GM23248 (cell line): ENCODE measurements at places on chromosomes 13 and 19. TPM values are rescaled to one million over a fixed set of nuclear protein-coding genes. Genes with fewer than 3 reads are reported as not detected.

The CGB3 gene
- 0.76 TPM in 1 of 2 replicates, not detected in the other for polyA plus RNA-seq

The UBE2S gene
- 106 and 107 TPM in 2 replicates for polyA plus RNA-seq

DNA sequence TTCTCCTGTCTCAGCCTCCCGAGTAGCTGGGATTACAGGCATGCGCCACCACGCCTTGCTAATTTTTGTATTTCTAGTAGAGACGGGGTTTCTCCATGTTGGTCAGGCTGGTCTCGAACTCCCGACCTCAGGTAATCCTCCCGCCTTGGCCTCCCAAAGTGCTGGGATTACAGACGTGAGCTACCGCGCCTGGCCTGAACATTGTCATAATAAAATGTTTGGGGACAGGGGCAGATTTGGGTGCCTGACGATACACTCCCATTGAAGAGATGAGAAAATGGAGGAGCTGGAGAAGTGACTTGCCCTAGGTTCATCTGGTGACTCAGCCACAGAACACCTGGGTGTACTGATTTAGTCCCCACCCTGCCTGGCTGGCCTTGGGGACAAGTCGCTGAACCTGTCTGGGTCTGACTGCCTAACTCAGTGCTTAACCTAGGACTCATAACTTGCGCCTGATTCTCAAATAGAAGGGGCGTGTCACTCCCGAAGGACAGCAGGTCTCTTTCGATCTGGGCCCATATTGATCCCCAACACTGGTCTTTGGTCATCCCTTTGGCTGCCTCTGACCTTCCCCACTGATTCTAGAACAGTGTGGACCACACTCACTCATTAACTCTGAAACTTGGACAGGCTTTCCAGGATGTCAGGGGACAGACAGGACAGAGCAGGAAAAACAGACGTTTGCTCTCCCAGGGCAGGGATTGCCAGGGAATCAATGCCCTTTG is 7.6 kb upstream of the BICRA start:
- peak; percentile 5 for DNase-seq
- H3K27me3 ChIP-seq: no peaks in the 10 kb centered on the region
- H3K4me1 ChIP-seq: peaks cover 15% of the 10 kb centered on the region; the same call in 1 of the 2 replicates
- peak overlapping the region; percentile 87 for H3K27ac ChIP-seq
- no peaks in the 10 kb centered on the region for H3K36me3 ChIP-seq

DNA sequence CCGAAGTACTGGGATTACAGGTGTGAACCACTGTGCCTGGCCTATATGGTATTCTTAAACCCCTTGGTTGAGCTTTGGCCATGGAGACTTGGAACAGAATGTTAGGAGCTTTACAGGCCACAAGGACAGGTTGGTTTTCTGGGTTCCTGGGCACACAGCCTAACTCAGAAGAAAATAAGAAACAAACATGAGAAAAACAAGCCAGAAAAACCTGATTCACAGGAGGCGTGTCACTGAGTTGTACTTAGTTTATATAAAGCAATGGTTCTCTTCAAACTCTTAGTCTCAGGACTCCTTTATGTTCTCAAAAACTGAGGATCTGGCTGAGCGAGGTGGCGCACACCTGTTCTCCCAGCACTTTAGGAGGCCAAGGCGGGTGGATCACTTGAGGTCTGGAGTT is 125.1 kb upstream of the SPATA13 start:
- no peak overlapping the region for H3K4me3 ChIP-seq
- no peak overlapping the region for H3K27ac ChIP-seq
- H3K4me1 ChIP-seq: peaks cover 57% of the 10 kb centered on the region
- DNase-seq: peak; percentile 32

DNA sequence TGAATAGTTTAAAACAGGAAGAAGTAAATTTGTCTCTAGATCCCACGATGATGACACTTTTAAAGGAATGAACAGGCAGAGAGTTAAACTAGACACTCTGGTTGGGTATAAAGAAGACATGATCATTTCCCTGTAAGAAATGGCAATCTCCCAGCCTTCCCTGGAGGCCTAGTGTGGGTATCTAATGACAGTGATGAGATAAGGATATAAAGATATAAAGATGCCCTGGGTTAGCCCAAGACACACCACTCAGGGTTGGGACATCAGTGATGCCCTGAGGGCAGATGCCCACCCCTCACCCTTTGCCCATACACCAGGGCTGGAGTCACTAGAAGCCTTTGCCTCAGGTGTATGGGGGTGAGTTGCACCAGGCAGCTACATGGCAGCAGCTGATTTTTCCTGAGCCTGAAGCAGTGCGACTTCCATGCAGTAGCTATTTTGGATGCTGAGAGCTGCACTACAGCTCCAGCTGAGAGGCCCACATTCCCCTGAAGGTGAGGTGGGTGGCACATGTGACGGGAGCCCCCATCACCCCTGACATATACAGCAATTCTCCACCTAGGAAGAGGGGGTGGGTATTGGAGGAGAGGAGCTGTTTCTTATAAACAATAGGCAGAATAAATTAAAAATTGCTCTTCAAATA is 177.5 kb downstream of the NDFIP2 start:
- no peak for DNase-seq
- peaks cover 22% of the 10 kb centered on the region for H3K27me3 ChIP-seq
- H3K4me1 ChIP-seq: no peaks in the 10 kb centered on the region
- H3K4me3 ChIP-seq: no peak overlapping the region
- H3K36me3 ChIP-seq: no peaks in the 10 kb centered on the region

DNA sequence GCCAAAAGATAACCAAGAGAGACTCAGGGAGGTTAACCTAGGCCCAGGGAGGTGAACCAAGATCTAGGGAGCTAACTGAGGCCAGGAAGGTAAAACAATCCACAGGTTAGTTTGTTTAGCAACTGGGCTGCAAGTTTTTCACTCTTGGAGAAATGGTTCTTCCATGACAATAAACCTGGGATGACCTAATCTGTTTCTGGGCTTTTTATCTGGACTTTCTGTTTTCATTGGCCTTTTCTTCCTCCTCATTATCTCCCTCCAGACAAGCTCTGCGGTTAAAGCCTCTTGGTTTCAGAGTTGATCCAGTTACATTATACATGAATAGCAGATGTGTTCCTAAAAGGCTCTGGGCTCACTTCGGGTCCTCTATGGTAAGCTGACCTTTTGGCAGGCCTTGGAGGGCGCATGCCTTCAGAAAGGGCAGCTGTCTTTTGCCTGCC is 44.2 kb downstream of the PCDH8 start:
- H3K4me3 ChIP-seq: no peak overlapping the region
- H3K27ac ChIP-seq: no peak overlapping the region
- no peaks in the 10 kb centered on the region for H3K27me3 ChIP-seq
- no peaks in the 10 kb centered on the region for H3K36me3 ChIP-seq
- no peak for DNase-seq

GRCh38 chr19:29422486-29423085 is 103.2 kb upstream of the VSTM2B start:
- no peaks in the 10 kb centered on the region for H3K36me3 ChIP-seq
- no peak overlapping the region for H3K27ac ChIP-seq
- H3K4me1 ChIP-seq: no peaks in the 10 kb centered on the region
- no peak for DNase-seq
- H3K4me3 ChIP-seq: no peak overlapping the region
- no peaks in the 10 kb centered on the region for H3K27me3 ChIP-seq

- no peaks in the 10 kb centered on the region for H3K4me1 ChIP-seq
- peak; percentile 36 for DNase-seq
- H3K36me3 ChIP-seq: no peaks in the 10 kb centered on the region
- H3K4me3 ChIP-seq: no peak overlapping the region
Observed at GRCh38 chr19:3609779-3610719, 3.4 kb upstream of the TBXA2R start.

GRCh38 chr19:46495786-46496099 is at the start of gene PNMA8B:
TSS of gene PNMA8B (minus strand) at chr19:46495867. CDS start at chr19:46495465, 402 bp downstream.
- no peaks in the 10 kb centered on the region for H3K4me1 ChIP-seq
- DNase-seq: peak; percentile 35
- H3K27ac ChIP-seq: no peak within 1 kb of the TSS
- no peaks in the 10 kb centered on the region for H3K36me3 ChIP-seq
- H3K4me3 ChIP-seq: no peak within 1 kb of the TSS

DNA sequence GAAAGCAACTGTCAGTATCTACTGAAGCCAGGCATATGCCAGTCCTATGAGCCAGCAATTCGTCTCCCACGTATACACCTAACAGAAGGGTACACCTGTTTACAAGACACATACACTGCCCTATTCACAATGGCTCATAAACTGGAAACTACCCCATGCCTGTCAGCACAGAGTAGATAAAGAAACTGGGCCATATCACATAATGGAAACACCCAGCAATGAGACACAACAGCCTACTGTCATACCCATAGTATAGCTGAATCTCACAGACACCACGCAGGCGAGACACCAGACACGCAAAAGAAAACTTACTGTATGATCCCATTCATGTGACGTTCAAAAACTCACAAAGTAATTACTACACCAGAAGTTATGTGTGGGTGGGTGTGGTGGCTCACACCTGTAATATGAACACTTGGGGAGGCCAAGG is 15.7 kb downstream of the NOSIP start:
- H3K27ac ChIP-seq: no peak overlapping the region
- H3K4me3 ChIP-seq: no peak overlapping the region
- peaks cover 8% of the 10 kb centered on the region; the same call in 1 of the 2 replicates for H3K4me1 ChIP-seq
- H3K36me3 ChIP-seq: no peaks in the 10 kb centered on the region
- no peak for DNase-seq

- no peak overlapping the region for H3K4me3 ChIP-seq
- DNase-seq: no peak
- H3K27ac ChIP-seq: no peak overlapping the region
- no peaks in the 10 kb centered on the region for H3K36me3 ChIP-seq
- no peaks in the 10 kb centered on the region for H3K27me3 ChIP-seq
Observed at GRCh38 chr19:36101550-36102327, 9.2 kb upstream of the OVOL3 start.
